ENCODE measurements at places on chromosomes 3 and 15.

DNA sequence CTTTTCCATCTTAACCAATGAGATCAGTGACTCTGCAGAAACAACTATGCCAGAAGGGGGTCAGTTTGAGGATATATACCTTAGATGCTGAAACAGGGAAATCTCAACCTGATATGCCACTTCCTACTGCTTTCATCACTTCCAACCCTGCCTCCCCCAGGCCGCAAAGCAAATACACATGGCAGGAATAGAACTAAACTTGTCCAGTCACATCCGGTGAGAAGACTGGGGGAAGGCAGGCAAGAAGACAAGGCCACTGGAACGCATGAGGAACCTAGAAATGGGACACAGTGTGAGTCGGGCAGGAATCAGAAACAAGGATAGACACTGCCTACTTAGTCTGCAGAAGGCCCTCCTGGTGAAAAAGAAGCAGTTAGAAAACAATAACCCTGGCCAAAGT is 90.6 kb downstream of the MYO5A start:
- no peak for DNase-seq

DNA sequence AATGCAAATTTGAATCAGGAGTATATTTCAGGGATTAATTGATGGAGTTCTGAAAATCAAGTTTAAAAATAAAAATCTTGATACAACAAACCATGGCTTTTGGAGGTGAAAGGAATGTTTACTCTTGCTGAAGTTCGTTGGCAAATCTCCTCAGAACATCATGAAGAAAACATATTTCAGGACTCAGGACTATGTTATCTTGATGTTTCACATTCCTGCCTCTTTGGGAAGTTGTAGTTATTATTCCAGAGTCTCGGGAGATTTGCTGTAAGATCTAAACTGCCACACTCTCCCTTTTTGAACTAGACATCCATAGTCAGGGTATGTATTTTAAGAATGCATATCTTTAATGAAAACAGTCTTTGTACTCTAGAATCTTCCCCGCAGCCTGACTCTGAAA is 271.2 kb downstream of the RBMS3 start:
- DNase-seq, result no peak

GRCh38 chr3:61742006-61742405 is 180.6 kb downstream of the PTPRG start:
- no peak for DNase-seq

DNA sequence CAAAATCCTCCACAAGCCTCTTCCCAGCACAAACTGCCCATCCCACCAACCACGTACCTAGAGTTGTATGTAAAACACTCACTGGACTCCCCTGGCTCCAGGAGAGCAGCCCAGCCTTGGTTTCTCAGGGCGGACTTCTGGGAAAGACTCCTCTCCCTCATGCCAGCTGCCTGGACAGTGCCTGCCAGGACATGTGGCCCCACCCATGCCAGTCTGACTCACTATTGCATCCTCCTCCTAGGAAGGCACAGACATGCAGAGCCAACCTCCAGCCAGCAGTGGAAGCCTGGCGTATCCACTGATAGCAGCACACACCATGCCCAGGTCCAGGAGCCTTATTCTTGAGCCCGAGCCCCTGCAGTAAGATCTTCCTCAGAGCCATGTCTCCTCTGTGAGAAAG is 8.6 kb downstream of the PKM start:
- no peak for DNase-seq

DNA sequence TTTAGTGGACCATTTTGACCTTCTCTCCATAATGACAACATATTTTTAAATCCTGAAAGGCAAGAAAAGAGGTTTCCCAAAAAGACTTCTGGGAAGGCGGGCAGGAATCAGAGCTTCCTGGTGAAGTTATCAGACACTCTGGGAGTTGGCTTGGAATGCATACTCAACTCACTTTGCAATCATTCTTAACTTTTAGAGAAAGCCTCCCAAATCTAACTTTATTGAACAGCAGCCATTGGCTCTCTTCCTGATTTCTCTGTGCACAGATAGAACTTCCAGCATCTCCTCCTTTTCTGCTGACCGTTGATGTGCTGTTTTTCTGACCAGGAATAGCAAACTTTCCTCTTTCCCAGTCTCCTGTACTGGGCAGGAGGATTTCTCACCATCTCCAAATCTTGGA is 44.6 kb downstream of the PLCL2 start:
- DNase-seq, result no peak

GRCh38 chr15:65105038-65105437 is 10.0 kb downstream of the UBAP1L start:
- DNase-seq, result no peak

DNA sequence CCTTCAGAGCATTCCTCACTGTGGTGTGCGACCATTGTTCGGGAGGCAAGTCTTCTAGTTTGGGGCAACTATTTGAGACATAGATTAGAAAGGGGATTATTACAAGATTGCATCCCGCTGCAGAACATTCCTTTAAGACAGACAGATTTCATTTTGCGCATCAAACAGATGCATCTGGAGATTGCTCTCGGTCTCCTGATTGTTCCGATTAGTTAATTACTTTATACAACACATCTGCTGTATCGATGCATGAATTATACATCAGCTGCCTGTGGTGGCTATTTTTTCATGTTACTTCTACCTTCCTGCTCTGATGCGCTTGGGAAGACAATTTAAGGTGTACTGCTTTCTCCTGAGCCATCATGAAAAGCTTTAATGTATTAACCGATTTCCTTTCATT is 10.0 kb downstream of the SATB1 start:
- no peak for DNase-seq

GRCh38 chr3:39255503-39256325 is 24.1 kb downstream of the CX3CR1 start:
- DNase-seq, result no peak

- peak; percentile 82 for DNase-seq
Measured at GRCh38 chr3:48446425-48447193, at the start of gene ATRIP. Gene ATRIP (plus strand): TSS chr3:48446737. CDS start chr3:48446846, 109 bp downstream.

DNA sequence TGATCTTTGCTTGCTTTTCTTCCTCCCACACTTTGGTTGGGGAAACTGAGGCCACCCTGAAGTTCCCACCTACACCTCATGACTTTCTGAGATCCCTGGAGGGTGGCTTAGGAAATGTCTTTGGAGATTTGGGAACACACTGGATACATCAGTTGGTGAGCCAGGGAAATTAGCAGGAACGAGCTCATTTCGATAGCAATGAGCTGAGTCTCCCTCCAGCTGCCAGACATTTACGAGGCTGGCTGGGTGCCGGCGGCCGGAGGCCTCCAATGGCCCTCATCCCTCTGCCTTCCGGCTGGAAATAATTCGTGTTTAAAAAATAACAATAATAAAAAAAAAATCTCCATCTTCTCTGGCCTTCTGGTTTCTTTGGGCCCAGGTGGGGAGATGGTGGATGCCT is 38.8 kb downstream of the SMAD6 start:
- DNase-seq, result no peak
